ENCODE measurements at places on chromosomes 12 and 14.

GRCh38 chr12:7346551-7347225 is 42.8 kb downstream of the ACSM4 start:
- DNase-seq = no peak

- no peak for DNase-seq
Observed at GRCh38 chr12:79595273-79595672, 95.5 kb downstream of the PAWR start.

DNA sequence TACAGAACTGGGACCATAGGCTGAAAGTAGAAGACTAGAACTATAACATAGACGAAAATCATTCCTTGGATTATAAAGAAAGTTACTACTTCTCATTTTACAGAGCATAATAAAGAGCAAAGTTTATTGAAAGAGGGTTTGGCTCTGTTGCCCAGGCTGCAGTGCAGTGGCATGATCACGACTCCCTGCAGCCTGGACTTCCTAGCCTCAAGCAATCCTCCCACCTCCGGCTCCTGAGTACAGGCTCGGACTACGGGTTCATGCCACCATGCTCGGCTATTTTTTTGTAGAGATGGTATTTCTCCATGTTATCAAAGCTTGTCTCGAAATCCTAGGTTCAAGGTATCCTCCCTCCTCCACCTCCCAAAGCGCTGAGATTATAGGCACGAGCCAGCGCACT is 190.1 kb upstream of the FOXG1 start:
- DNase-seq = no peak

DNA sequence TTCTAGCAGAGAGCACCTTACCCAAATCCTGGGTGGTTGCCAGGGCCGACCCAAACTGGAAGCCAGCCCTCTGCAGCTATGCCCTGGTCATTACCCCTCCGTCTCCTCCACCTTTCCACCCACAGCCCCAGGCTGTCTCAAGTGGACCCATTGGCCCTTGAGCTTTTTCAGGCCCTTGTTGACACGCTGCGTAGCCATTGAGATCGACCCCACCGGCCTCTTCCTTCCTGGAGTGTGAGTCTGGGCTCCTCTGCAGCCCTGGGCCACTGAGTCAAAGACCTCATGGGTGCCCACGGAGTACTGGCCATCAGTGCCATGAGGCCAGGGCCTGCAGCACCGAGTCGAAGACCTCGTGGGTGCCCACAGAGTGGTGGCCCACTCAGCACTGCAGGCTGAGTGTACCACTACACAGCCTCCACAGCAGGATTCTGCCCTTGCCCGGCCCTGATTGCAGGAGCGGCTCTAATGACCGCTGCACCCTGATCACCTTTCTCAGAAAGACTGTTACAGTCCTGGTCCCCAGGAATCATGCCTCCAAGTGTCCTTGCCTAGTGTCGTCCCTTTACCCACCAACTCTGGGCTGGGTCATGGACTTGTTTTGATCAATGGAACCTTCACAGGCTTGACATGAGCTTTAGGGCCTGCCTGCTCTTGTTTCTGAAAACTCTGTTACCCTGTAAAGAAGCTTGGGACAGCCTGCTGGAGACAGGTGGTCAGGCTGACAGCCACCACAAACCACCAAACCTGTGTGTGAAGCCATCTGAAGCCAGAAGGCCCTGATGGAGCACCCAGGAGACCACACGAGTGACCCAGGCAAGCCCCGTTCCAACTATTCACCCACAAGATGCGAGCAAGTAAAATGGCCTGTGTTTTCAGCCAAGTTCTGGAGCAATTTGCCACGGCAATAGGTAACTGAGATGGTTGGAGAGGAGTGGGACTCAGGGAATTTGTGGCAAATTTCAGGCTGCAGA is 39.6 kb upstream of the TRAF3 start:
- no peak for DNase-seq

- peak; percentile 37 for DNase-seq
Observed at GRCh38 chr12:69879007-69879960, 54.3 kb downstream of the MYRFL start.

Data from stimulated activated CD4-positive, alpha-beta T cell treated with anti-CD3 and anti-CD28 coated beads, TNF-alpha, amount 100 ng/mL, for 24 hours (primary cell).